ENCODE measurements at places on chromosomes 12 and 14. TPM values are rescaled to one million over a fixed set of nuclear protein-coding genes. Genes with fewer than 3 reads are reported as not detected.

The GALNT8 gene
- total RNA-seq, result 43.2 TPM

The CCND2 gene
- 132 TPM for total RNA-seq

The PRKD1 gene
- 3.8 TPM for total RNA-seq

The ITGB7 gene
- 0.60 TPM for total RNA-seq

The WIF1 gene
- total RNA-seq, result not detected

The A2ML1 gene
- not detected for total RNA-seq

The POC1B gene
- total RNA-seq, result 38.6 TPM

All from transverse colon (tissue), 4 donors.